Testis (tissue), 5 donors: ENCODE measurements at places on chromosomes 4 and X. TPM values are rescaled to one million over a fixed set of nuclear protein-coding genes. Genes with fewer than 3 reads are reported as not detected.
A peak's percentile ranks its signal among the peaks of the same experiment; 100 is the strongest.

DNA sequence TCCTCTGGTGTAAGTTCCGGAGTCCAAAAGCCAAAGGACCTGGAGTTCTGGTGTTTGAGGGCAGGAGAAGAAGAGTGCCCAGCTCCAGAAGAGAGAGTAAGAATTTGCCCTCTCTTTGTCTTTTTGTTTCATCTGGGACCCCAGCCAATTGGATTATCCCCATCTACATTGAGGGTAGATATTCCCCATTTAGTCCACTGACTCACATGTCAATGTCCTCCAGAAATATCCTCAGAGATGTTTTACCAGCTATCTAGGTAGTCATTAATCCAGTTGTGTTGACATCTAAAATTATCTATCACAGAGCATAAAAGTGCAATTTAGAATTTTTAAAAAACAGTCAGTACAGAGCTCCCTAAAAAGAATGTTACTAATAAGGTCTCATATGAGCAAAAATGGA lies 132.9 kb upstream of the TMEM47 start:
- no peak for DNase-seq

SPIN4 gene
- 2.2 TPM for total RNA-seq

DNA sequence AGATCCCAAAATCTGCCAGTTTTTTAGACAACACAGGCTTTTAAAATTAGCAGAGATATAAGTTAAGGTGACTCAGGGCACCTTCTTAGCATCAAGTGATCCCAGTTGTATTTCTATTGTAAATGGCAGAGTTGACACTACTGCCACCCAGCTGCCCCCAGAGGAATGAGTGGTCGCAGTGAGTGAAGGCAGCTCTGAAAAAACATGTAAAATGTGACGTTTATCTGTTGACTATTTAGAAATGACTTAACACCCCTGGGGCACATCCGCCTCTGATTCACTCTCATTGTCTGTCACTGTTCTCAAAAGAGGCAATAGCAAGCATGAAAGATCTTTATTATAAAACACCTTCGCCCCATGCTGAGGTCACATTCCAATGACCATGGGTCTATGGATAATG lies 592.4 kb downstream of the ACTRT1 start:
- no peak for DNase-seq

DNA sequence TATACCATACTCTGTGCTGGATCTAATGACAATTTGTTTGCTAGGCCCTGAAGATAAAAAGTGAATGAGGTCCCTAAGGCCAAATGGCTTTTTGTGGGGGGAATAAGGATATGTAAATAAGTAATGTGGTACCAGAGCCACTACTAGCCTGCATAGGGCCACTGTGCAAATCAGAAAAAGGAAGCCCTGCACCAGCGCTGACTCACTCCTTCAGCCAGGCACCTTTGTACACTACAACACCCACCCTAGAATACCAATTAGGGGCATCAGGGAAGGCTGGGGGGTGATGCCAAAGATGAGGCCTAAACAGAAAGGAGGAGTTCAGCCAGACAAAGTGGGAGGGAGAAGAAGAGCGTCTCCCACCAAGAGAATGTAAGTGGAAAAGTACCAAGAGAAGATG lies 122.2 kb downstream of the CAMK2D start:
- DNase-seq: no peak

DNA sequence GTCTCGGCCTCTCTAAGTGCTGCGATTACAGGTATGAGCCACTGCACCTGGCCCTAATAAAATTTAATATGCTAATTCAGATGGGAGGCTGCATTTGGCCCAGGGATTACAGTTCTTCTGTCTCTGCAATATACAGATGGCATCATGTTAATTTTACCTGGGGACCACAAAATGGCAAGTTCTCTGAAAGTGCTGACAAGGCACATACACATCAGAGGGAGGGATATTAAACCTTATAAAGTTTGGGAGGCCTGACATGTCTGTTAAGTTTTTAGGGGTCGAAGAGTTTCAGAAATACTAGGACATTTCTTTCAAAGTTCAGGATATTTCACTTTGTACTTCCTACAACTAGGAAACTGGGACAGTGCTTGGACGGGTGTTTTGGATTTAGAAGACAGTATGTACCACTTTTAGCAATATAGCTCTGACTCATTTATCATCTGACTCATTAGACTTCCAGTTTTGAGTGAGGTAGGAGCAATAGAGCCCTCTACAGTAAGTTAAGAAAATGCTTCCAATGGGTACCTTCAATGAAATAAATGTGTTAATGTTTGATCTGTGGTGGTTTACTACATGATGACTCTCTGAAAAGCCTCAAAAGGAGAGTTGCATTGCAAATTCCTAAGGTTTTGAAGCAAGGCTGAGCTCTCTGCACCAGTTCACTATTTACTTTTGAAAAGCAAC lies 981.0 kb upstream of the HS3ST1 start:
- no peak for DNase-seq

- no peak for DNase-seq
Measured at GRCh38 chrX:63855896-63856295, 70.9 kb upstream of the ARHGEF9 start.

DNA sequence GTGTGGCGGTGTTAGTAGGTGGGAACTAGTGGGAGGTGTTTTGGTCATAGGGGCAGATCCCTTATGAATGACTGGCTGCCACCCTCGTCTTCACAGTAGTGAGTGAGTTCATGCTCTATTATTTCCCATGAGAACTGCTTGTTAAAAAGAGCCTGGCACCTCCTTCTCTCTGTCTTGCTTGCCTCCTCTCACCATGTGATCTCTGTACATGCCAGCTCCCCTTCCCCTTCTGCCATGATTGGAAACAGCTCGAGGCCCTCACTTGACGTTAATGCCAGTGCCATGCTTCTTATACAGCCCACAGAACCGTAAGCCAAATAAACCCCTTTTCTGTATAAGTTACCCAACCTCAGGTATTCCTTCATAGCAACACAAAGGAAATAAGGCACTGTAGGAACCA lies 21.7 kb downstream of the PNMA6F start:
- no peak for DNase-seq

CFP gene
- total RNA-seq: 2.8 TPM

- DNase-seq: no peak
Measured at GRCh38 chr4:116880625-116881024, 204.8 kb downstream of the TRAM1L1 start.

- no peak for DNase-seq
Measured at GRCh38 chrX:68672581-68673318, 25.3 kb downstream of the STARD8 start.

DNA sequence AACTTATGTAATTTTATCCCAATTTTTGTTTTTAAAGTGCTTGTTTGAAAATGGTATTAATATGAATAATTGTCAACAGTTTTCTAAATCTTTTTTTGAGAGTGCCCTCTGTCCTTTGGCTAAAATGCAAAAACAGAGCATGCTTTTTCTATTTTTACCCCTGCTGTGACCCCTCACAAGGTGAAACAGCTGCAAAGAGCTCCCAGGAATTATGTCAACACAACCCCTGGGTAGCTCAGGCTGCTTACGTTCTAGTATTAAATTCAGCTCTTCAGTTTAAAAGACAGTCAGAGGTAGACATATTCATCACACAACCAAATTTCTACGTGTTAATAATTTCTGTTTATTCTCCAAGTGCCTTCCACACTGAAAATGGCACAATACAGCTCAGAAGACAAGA lies 367.5 kb downstream of the PRDM5 start:
- DNase-seq: no peak

DNA sequence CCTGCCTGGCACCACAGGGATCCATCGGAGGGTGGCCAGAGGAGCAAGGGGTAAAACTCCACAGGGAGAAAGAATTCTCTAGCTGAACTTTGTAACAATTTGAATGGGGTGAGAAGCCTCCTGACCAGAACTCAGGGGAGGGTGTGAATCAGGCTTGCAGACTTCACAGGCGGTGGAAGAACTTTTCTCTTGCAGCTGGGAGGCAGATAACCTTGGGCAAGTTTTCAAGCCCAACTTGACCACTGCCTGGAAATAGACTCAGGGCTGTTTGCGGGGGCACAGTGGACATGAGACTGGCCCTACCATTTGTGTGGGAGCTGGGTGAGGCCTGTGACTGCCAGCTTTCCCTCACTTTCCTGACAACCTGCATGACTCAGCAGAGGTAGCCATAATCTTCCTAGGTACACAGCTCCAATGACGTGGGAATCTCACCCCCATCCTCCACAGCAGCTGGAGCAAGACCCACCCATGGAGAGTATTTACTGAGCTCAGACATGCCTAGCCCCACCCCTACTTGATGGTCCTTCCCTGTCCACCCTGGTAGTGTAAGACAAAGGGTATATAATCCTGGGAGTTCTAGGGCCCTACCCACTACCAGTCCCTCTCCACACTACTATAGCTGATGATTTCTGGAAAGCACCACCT lies 210.0 kb upstream of the AGTR2 start:
- DNase-seq: peak; percentile 65

GRCh38 chr4:153759407-153760316 lies at the start of gene RNF175:
RNF175 (minus strand) TSS chr4:153760024; CDS start chr4:153759862, 162 bp downstream.
- DNase-seq: no peak

CORIN gene
- total RNA-seq: 4.7 TPM

- no peak for DNase-seq
Measured at GRCh38 chrX:134502686-134503085, 42.7 kb downstream of the HPRT1 start.

SNCA gene
- 1.5 TPM for total RNA-seq

DNA sequence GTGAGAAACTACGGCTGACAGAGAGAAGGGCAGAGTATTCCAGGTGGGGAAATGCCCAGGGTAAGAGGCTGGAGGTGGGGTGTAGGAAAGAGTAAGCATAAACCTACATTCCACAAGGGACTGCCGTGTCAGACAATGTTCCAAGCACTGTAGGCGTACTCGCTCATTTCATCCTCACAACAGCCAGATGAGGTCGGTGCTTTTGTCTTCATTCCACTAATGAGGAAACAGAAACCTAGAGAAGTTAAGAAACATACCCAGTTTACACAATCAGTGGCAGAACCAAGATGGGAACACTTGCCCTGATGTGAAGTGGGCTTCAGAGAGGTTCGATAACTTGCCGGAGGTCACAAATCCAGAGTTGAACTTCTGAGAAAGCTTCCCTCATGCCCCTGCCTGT lies 4.6 kb downstream of the SASH3 start:
- DNase-seq: no peak

DNA sequence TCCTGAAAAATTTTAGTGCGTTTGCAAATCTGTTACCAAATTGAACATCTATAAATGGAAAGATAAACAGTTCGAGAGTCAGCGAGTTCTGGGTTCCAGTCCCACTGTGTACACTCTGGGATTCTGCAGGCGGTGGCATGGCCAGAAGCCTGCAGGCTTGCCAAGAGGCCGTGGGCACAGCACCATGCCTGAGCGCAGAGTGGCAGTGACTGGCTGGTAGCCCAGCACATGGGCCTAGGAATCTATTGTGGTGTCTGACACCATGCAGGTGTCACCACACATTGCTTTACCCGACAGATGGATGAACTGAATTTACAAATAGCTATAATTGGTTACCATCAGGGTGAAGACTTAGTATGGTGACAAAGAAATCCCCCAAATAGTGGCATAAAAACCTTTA lies 71.7 kb upstream of the TLR3 start:
- no peak for DNase-seq

DNA sequence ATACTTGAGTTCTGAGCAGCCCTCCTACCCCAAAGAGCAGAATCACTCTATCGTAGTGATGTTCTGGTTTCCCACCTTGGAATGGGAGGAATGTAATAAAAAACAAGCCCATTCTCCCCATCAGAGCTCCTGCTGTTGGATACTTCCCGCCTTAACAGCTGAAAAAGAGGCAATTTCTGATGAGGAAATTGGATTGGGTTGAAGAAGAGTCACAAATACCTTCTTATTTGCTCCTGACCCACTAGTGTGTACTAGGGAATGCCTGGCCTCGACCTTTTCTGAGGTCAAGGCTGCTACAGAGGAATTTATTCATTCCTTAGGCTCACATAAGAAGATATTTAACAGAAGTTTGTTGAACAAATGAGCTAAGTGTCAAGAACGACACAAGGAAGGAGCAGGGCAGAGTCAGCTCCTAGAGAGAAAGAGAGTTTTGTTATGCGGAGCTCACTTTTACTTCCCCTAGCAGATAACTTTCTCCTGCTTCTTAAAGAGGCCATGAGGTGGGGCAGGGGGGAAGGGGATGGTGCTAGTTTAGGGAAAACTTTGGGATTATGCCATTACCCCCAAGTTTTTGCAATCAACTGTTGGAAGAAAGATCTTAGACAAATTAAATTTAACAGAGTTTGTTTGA lies 273.8 kb upstream of the CLNK start:
- DNase-seq: no peak

DNA sequence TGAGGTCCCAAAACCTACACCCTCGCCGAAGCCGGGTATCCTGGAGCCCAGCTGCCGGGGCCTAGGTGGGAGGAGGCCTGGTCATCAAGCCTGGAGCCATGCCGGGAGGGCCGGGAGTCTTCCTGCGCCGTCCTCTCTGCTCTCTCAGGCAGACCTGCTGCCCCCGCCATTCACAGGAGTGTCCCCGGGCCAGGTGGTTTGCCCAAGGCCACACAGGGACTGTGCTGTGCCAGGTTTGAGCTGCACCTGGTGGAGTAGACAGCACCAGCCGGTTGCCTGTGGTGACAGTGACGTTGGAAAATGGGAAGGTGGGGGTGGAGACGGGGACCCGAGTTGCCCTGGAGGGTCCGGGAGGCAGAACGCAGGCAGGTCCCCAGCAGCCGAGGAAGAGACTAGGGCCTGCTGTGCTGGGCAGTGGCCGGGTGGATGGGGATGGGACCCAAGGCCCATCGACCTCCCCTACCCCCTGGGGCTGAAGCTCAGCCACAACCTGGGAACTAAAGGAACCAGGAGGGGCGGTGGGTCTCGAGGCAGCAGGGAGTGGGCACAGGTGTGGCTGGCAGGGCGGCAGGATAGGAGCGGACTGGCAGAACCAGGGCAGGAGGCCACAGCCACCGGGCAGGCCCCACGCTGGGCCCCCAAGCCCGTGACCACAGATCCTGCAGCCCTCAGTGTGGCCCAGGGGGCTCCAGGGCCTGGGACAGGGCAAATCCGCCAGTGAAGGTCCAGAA lies 9.5 kb downstream of the DOK7 start:
- DNase-seq: no peak

DNA sequence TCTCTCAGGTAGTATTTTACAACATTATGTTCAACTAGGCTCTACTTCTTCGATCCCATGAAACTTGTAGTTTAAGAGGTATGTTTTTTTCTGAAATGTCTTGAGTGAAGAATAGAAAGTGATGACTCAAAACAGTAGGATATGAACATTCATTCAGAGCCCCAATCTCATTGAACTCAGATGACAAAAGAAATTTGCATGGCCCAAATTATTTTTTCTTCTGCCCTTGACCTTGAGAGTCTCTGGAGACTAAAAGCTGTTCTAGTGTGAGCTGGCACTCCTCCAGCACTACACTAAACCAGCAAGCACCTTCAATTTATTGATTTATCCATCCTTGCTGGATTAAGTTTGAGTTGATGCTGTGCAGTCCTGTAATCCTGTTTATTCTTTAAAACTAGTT lies 4.0 kb downstream of the DCLK2 start:
- no peak for DNase-seq

- no peak for DNase-seq
Measured at GRCh38 chr4:6495736-6496135, 23.3 kb upstream of the PPP2R2C start.

CLDN22 gene
- total RNA-seq: not detected

- DNase-seq: no peak
Measured at GRCh38 chrX:68650491-68650890, 3.0 kb downstream of the STARD8 start.

GRCh38 chr4:41256131-41256739 lies 493 bp upstream of the UCHL1 start:
- DNase-seq: no peak

PCDH11X gene
- total RNA-seq: 1.2 TPM

GRCh38 chr4:123930996-123931395 lies 534.4 kb downstream of the SPRY1 start:
- DNase-seq: no peak

GRCh38 chr4:69823481-69824186 lies 36.3 kb downstream of the SULT1E1 start:
- peak; percentile 25 for DNase-seq
